ENCODE measurements at places on chromosomes 7 and 10.

GRCh38 chr10:87798082-87798481, 19.9 kb downstream of the ATAD1 start:
- DNase-seq = no peak

- no peak for DNase-seq
Observed at GRCh38 chr7:16419126-16419525, 2.2 kb downstream of the CRPPA start.

GRCh38 chr10:60351191-60351853, 38.4 kb downstream of the ANK3 start:
- no peak for DNase-seq

DNA sequence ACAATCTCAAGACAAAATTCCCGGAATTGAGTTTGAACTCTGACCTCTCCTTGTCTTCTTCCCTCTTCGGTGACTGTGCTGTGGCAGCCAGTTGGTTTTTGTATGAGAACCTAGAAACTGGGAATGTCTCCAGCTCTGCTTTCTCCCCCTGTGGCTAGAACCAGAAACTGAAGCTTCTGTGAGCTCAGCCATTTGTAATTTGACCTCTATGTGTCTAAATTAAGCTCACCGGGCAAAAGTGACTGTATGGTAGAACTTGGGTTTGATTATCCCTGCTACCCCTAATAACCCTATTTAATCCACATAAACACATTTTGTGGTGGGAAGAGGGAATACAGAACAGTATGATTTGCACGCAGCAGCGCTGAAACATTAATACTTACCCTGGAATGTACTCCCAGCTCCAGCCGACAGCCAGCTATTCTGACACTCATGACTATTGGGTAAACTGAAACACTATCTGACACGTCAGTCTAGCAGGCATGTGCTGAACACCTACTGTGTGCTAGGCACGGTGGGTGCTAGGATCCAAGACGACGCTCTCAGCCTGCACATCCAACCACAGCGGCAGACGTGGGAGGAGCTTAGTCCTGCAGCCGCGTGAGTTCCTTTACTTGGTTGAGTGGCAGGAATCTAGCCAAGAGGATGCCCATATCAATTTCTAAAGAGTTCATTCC, 324.8 kb downstream of the SFMBT2 start:
- DNase-seq = no peak

DNA sequence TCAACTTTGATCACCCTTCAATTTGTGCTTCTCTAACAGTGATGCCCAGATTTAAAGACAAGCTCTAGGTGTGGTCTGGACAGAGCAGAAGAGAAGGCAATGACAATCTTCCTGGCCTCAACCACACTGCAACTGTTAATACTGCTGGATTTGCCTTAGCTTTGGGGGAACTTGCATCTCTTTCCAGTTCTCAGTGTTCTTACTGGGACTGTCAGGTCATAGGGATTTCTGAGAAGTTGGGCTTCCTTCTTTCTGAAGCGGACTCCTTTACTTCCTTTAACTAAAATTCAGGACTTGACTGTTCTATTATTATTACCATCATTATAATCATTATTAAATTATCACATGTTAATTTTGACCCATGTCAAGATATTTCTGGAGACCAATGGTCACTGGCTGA, 80.8 kb downstream of the OSBPL3 start:
- no peak for DNase-seq

DNA sequence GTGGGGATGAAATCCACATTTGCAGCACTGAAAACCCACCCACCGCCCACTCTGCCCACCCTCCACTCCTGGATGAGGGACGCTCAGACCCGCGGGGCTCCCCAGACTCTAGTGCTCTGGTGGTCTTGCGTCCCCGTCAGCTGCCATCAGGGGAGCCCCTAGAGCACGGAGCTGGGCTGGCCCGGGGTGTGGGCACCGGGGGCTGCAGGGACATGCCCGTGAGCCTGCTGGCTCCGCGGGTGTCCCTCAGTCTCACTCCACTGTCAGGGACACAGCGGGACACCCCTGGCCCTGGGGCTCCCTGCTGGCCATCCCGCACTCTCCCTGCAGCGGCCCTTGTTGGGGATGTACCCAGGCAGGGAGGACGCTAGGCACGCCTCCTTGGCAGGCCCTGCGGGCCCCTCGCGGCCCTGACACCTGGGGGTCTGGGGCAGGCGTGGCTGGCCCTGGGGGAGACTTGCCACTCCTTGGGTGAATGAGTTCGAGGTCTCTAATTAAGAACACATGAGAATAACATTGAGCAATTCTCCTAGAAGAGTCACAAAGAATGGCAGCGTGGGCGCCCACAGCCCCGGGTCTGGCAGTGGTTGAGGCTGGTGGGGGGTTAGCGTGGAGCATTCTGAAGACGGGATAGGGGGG, 64.2 kb downstream of the CFAP46 start:
- no peak for DNase-seq

- DNase-seq = no peak
Observed at GRCh38 chr10:69837261-69837660, 35.6 kb downstream of the COL13A1 start.

Data from ACHN (cell line).